Right forelimb (tissue), 1 donor: ENCODE measurements at places on chromosomes 3 and 15.

DNA sequence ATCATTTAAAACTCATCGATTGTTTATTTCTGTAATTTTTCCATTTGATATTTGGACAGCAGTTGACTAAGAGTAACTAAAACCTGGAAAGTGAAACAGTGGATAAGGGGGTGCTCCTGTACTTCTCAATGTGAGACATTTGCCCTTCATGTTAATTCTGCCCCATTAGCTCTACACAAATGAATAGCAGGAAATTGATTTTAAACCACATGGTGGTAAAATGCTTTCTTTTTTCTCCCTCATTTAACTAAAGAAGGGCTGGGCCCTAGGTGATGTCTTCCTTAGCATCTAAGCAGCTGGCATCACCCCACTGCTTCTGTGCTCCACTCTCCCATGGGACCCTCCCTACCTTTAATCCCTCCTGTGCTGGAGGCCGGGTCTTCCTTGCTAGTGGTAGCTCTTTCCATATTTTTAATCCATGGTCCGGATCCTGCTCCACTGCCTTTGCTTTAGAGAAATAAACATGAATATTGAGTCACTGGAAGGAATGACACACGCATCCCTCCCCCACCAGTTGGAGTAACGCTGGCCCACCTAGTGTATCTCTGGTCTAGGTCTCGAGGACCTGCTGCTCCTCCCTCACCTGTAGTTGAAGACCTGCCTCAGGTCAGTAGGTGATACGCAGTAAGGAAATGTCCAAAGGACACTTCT, 30.2 kb upstream of the LAMP3 start:
- DNase-seq: no peak

DNA sequence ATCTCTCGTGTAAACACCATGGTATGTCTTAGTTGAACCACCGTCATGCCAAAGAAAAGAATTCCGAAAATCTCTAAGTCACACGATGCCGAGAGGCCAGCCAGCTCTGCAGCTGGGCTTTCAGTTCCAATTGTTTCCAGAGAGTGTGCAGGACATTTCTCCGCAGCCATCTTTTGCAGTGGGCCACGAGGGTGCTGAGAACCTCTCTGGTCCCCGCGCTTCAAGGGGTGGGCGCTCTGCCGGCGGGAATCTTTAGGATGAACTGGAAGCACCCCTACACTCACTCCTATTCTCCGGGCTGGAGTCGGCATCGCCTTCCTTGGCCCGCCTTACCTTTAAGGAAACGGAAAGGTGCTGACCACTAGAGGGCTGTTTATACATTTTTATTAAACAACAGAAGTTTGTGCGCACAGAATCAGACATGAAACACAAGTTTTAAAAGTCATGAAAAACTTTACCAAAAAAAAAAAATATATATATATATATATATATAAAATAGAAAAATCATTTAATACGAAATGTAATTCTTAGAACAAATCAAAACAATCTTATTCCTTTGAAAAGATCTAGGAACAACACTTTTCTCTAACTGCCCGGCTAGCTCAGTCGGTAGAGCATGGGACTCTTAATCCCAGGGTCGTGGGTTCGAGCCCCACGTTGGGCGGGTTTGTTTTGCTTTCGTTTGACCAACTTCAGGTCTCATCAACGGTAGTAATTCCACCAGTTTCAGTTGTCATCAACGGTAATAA, 12.5 kb upstream of the MORF4L1 start:
- DNase-seq: peak; percentile 87

GRCh38 chr3:181698263-181698954, 13.3 kb upstream of the SOX2 start:
- no peak for DNase-seq

GRCh38 chr3:45915518-45916231, 27.6 kb upstream of the CXCR6 start:
- DNase-seq: no peak

- peak; percentile 47 for DNase-seq
These were observed 215.5 kb downstream of the NR1D2 start for GRCh38 chr3:24160424-24161095.

- no peak for DNase-seq
These were observed 593.4 kb upstream of the TGFBR2 start for GRCh38 chr3:30012941-30013543.

GRCh38 chr15:62416526-62416925, 251.4 kb upstream of the C2CD4B start:
- DNase-seq: no peak

GRCh38 chr15:65638681-65639089, 16.9 kb downstream of the SLC24A1 start:
- DNase-seq: no peak

DNA sequence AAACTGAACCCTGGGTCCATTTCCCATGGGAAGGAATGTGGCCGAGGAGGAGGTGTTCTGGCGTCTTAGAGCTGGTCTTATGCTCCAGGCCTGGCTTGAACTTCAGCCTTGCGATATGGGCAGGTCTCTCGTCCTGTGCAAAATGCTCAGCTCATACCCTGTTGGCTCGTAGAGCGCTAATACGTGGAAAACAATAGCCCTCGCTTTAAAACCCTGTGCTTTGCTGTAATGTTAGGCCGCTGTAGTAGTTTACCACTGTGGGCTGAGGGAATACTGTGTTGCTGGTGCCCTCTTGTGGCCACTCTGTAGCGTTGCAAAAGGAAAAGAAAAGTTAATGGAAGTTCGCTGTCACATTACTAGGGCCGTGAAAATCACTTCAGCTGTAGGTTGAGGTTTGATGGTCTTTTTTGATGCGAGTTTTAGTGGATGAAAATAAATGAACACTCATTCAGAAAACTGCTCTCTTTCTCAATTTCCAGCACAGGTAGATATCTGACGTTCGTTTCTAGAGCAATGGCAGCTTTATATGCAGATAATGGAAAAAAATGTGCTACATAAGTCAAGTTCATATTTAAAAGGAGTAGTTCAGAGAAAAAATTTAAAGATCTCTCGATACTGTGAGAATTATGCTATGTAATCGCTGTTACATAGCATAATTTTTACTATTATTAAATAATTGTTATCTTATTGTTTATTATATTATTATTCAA, 92.9 kb downstream of the MCTP2 start:
- DNase-seq: peak; percentile 60

GRCh38 chr3:149512073-149512782, 37.7 kb downstream of the TM4SF4 start:
- peak; percentile 73 for DNase-seq

- DNase-seq: no peak
These were observed 55.1 kb upstream of the UBE2E1 start for GRCh38 chr3:23750573-23751210.

GRCh38 chr15:32033186-32033890, 3.0 kb downstream of the CHRNA7 start:
- DNase-seq: no peak

GRCh38 chr15:31264559-31265089, 62.0 kb upstream of the KLF13 start:
- DNase-seq: no peak

DNA sequence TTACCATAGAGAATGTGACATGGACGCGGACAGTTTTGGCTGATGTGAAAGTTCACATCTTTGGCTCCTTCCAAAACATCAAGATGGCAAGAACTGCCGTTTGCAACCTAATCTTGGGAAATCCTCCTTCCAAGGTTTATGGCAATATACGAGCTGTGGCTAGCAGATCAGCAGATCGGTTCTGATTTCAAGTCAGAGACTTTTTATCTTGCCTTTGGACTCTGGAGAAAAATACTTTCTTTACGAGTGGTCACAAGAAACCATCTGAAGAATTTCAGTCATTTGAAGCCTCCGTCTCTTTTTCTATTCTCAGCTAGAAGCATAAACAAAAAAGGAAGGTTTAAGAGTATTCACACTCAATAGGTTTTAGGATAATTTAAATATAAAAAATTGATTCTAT, 153.5 kb upstream of the MEIS2 start:
- no peak for DNase-seq

- no peak for DNase-seq
These were observed 20.8 kb upstream of the TNIK start for GRCh38 chr3:171481011-171481410.

DNA sequence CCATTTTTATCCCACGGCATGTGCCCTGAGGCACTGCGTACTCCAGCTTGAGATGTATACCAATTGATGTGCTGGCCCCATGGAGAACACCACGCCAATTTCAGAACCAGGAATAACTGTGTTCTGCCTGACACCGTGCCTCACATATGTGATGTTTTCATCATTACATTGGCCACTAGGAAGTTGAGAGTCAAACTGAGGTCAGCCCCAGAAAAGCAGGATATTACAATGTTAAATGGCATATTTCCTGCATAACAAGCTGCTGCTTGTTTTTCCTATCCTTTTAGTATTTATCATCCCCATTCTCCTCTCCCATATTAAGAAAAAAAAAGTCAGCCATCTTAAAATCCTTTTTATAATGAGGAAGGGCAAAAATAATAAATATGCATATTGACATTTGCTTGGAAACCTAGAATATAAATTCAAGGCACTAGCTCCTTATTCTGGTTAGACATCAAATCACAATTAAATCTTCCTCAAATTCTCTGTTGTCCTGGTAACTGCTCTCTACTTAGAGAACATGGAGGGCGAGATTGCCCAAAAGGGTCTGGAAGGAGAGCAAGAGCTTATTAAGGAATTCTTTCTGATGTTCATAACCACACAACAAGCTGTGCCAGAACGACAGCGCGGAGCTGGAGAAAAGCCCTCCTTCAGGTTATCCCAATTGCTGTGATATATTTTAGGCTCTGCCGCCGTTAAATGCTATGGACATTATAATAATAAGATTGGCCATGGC, 112.6 kb downstream of the UACA start:
- no peak for DNase-seq

- DNase-seq: peak; percentile 71
These were observed 590 bp downstream of the POLR2H start for GRCh38 chr3:184361932-184362667.

DNA sequence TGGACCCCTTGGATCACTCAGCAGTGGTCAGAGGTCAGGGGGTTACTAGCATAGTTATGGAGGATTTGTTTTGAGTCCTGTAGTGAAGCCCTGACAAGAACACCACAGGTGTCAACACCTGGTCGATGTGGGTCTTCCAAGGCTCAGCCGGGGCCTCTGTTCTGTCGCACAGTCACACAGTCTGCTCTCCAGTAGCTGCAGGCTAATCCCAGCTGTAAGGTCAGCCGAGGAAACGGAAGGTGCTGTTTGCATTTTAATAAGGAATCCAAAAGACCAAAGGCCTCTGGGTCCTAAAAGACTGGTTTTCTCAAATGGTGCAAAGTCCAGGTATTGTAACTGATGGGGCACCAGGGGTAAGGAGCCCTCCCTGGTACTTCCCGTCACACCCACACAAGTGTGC, 71.7 kb downstream of the RPLP1 start:
- DNase-seq: no peak

GRCh38 chr15:88512601-88513000, 33.9 kb downstream of the DET1 start:
- no peak for DNase-seq

- no peak for DNase-seq
These were observed 45.1 kb downstream of the CCDC191 start for GRCh38 chr3:114011059-114011797.

- DNase-seq: no peak
These were observed 26.6 kb upstream of the FAN1 start for GRCh38 chr15:30877070-30877469.

DNA sequence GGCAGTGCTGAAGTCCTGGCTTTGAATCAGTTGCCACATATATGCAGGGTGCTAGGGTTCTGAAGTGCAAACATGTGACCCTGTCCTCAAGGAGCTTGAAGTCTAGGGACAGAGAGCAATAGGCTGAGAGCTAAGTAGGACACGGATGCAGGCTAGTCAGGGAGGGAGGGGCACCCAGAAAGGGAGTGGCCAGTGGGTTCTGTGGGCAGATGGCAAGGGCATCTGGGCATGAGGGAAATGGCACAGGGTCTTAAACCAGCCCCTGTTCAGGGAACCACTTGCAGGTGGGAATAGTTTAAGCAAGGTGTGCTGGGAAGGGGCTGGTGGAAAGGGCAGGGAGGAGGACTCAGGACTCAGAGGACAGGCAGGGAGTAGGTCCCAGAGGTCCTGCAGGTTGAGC, 46.4 kb upstream of the EPHB1 start:
- DNase-seq: no peak

- no peak for DNase-seq
These were observed 452 bp downstream of the BBX start for GRCh38 chr3:107523289-107523538.

GRCh38 chr3:150223558-150223957, 184.5 kb upstream of the TSC22D2 start:
- DNase-seq: no peak

- no peak for DNase-seq
These were observed 78.6 kb downstream of the RPN1 start for GRCh38 chr3:128572013-128572412.

DNA sequence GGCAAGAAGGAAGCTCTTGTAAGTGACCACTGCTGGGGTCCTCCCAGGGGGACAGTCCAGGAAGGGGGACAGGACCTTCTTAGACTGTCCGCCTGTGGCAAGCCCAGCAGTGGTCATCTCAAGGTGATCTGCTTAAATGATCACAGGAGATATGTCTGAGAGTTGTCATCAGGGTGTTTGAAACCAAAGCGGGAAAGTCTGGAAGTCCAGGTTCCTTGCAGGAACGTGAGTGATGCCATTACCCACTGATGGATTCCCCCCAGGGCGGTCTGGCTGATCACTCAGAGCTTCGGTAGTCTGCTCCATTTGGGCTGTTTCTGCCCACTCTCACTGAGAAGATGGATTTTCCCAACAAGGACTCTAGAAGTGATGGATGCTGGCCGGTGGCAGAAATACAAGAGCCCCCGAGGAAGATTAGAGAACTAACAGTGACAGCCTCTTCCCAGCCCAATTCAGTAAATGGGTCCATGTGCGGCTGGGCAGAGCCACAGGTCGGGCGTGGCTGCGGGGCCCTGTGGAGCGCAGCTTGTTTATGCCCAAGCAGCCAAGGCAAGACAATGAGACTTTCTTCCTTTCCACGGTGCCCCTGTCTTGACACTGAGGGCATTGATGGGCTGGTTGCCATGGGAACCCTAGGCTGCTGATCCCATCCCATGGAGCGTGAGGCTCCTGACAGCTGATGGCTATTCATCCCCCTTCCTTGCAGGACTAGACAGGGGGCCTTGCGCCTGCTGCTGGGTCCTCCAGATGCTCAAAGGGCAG, 9.5 kb downstream of the PCSK6 start:
- peak; percentile 24 for DNase-seq

- no peak for DNase-seq
These were observed 12.2 kb downstream of the ROBO2 start for GRCh38 chr3:77052051-77052501.

DNA sequence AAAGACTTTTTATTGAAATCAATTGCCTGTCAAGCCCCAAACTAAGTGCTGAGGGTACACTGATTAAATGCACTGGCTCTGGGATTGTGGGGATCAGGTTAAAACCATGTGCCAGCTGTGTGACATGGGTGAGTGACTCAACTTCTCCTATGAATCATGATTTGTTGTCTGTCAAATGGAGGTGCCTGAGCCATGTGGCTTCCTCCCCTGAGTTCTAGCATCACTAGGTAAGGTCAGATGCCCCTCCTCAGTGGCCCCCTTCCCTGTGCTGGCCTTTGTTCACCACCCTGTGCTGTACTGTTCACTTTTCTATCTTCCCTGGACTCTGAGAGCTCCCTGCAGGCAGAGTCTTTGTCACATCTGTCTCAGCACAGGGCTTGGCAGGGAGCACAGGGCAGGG, 43.6 kb upstream of the ATP2B2 start:
- no peak for DNase-seq
